Urinary bladder (tissue), 4 donors: ENCODE measurements at places on chromosomes 5 and 9. TPM values are rescaled to one million over a fixed set of nuclear protein-coding genes. Genes with fewer than 3 reads are reported as not detected.

DNA sequence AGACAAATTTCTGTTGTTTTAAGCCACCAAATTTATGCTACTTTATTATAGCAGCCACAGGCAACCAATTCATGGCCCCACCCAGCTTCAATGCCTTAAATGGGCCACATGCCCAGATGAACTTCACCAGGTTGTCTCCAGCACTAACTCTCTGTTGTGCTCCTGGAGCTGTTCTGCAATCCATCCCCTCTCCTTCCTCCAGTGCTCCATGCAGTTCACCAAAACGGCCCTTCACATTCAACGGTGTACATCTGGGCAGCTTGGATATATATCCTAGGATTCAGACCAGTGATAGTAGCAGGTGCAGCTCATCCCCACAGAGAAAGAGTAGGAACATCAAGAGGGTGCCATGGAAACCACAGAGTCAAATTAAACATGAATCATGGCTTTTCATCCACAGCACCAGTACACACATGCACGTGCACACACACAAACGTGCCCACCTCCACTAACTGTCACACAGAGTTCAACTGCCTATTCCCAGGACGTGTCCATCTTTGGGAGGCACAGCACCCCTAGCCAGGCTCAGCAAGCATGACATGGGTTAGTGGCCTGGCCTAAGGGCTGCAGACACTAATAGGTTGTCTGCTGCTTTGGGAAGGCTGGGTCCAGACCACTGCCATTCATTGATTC is 134.5 kb downstream of the MED10 start:
- no peak for DNase-seq

- DNase-seq = no peak
These were observed 36.1 kb downstream of the TMC1 start for GRCh38 chr9:72557549-72557948.

- no peak for DNase-seq
These were observed 90.7 kb downstream of the MEF2C start for GRCh38 chr5:88792144-88792840.

- no peak for DNase-seq
These were observed 97.4 kb downstream of the CDH9 start for GRCh38 chr5:26940994-26941393.

- no peak for DNase-seq
These were observed 50.5 kb downstream of the COMMD10 start for GRCh38 chr5:116135344-116135743.

The RELL2 gene
- 0.53 TPM for total RNA-seq

The IL5 gene
- total RNA-seq = not detected

DNA sequence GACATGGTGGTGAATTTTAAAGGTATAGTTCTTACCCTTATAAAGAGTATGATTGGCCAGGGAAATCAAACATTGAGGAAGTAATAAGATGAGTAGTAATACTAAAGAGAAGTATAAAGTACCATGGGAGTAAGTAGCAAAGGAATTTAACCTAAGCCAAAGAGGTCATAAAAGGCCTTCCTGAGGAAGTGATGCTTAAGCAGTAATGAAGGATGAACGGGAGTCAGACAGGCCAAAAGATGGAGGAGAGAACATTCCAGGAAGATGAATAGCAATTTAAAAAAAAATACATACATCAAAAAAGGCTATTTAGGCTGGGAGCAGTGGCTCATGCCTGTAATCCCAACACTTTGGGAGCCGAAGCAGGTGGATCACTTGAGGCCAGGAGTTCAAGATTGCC is 29.0 kb downstream of the KLHL3 start:
- DNase-seq = no peak

DNA sequence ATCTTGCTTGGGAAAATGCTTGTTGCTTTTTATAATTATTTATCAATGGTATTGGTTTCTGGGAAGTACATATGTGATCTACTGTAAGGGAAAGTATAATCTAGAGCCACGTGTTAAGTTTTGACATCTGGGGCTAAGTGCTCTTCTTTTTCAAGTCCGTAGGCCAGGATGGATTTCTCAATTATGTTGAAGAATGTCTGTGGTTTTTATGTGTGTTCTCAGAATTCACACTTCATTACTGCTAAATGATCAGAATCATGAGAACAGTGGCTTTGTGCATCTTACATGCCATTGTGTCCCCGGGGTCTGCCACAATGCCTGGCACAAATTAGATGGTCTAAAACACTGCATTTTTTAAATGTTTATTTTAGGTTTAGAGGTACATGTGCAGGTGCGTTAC is 14.5 kb upstream of the AUH start:
- DNase-seq = no peak

DNA sequence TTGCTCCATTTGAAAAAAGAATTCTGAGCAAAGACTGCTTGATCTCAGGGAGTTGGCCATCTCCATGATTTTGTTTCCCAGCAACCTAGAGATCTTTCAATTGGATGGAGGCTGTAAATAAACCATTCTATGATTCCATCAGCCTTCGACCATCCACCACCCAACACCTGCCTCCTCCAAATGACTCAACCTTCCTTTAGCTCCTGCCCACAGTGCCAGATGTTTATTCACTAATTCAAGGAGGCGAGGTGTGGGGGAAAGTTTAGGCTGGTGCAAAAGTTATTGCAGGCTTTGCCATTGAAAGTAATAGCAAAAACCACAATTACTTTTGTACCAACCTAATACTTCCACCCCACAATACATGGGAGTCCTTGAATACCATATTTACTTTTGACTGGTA is 327.5 kb downstream of the CAAP1 start:
- DNase-seq = no peak

DNA sequence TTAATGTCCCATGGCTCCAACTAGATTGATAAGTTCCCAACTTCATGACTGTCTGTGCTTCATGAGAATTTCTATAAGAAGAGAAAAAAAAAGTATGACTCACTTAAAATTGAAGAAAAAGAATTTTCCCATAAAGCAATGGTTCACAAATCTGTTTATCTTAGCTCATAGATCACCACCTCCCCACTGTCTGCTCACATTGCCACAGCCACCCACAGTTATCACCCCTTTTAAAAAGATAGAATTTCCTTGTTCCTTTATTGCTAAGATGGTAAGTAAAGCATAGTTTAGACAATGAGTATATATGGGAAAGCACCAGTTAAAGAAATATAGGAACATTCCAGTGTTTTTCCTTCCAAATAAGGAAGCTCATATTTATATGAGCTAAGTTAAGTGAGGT is 67.1 kb downstream of the ALDH7A1 start:
- no peak for DNase-seq

GRCh38 chr5:140677947-140678346 is 4.6 kb upstream of the DND1 start:
- DNase-seq = no peak

The SPATA31A5 gene
- not detected for total RNA-seq

GRCh38 chr5:165119175-165119574 is 1613.8 kb downstream of the MAT2B start:
- no peak for DNase-seq

DNA sequence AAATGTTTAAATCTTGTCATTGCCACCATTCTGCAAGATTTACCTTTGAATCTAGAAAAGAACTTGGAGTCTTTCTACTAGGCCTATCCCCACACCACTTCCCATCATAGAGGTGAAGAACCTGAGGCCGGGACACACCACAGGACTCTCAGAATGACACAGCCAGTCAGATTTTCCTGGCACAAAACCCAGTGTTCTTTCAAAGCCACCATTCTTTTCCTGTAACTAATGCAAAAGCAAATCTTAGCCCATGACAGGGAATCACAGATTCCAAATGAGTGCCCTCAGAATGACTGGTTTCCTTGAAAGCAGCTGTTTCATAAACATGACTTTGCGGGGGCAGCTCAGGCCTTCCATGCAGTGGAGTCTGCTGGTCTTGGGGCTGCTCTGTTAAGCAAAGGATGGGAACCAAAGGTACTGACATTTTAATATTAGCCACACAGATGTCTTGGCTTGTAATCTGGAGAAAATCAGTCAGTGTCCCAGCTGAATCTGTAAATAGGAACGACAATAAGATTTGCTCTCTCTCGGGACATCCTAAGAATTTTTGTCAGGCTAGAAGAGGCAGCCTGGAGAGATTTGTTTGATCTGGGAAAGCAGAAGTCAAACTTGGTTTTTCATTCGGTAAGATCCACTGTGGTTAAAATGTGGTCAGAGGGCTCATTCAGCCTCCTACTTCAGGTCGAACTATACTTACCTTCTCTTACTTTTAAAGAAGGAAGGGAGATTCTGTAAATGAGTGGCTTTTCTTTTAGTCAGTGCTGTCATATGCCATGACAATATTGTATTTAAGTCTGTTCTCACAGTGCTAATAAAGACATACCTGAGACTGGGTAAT is 115.1 kb downstream of the PALM2AKAP2 start:
- DNase-seq = no peak

The GAPT gene
- total RNA-seq = 3.0 TPM

DNA sequence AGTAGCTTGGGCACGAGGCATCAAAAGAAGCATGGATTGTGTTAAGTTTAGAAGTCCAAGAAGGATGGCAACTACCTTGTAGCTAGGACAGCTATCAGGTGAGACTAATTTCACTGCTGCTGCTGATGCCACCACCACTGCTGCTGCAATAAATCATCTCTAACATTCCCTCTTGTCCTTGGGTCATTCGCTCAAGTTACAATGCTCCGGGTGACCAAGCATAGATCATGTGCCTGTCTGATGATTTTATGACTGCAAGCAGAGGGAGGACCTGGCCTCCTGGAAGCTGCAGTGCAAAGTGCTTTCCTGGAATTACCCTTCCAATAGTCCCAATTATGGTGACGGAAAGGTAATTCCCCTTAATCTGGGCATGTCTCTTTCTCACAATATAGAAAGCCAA is 334.4 kb downstream of the PRELID2 start:
- no peak for DNase-seq

- no peak for DNase-seq
These were observed 222.3 kb downstream of the ARRDC3 start for GRCh38 chr5:91160714-91161285.

DNA sequence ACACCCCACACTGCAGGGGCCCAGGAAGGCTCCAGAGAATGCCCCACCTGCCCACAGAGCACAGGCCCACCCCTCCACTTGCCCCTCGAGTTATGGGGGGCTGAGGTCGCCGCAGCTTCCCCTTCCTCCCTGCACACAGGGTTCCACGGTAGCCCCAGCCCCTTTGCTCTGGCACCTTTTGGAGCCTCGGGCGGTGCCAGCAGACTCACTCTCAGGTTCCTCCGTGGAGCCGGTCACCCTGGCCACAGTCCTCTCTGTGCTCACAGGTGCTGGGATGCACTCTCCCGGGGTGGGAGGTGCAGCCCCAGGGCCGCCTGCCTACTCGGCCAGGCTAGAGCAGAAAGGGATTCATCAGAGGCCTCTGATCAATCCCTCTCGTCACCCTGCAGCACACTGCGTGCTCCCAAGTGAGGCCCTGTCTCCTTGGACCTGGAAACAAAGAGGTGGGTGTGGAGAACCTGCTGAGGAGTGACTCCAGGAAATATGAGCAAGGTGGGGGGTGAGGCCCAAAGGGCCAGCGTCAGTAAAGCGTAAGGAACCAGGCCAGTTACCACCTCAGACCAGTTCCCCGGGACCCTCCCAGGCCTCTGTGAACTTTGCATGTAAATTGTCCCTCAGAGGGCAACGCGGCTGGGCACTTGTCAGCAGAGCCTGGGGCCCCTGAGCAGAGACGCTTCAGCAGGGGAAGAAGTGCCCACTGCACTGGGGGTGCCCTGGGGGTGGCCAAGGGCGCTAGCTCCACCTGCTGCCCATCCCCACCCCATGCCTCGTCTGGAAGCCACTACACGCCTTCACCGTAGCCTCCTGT is 167.8 kb downstream of the OLFM1 start:
- DNase-seq = no peak

- DNase-seq = no peak
These were observed 259.4 kb downstream of the TLR4 start for GRCh38 chr9:117963493-117964090.

- DNase-seq = no peak
These were observed 22.1 kb downstream of the GFPT2 start for GRCh38 chr5:180330810-180331646.

DNA sequence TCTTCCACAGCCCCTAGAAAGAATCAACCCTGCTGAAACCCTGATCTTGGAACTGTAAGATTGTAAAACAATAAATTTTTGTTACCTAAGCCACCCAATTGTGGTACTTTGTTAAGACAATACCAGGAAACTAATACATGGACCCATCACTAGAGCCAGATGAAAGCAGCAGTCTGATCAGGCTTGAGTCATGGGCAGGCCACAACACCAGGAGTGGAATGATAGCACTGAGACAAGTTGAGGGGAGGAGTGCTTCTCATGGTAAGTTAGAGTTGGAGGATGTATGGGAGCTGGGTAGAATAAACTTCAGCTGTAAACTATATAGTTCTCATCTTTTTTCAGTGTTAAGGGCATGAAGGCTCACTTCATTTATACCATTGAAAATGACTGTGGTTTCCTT is 164.4 kb upstream of the OR13F1 start:
- no peak for DNase-seq

DNA sequence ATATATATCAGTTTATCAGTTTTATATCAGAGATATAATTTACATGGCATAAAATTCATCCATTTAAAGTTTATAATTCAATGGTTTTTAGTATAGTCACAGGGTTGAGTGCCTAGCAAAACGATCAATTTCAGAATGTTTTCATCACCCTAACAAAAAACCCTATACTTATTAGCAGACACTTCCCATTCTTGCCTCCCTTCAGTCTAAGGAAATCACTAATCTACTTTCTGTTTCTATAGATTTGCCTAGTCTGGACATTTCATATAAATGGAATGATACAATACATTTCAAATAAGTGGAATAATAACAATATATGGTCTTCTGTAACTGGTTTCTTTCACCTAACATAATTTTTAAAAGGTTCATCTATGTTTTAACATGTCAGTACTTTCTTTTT is 9.6 kb upstream of the LNPEP start:
- DNase-seq = no peak

The NOXA1 gene
- total RNA-seq = 0.90 TPM

The PCDH1 gene
- 21.1 TPM for total RNA-seq

DNA sequence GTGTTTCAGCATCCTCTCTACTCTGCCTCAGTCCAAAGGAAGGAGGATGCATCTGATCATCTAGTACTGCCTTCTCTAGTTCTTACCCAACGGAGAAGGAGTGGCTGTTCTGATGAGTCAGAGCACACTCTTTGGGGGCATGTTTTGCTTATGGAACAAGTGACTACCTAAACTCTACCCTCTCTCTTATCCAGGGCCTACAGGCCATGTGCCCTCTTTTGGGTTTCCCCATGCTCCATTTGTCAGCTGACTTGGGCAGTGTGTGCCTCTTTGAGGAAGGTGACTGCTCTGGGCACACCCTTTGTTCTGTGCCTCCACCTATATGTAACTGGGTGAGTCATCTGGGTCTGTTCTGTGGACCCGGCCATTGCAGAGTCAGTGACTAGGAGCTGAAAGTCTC is 89.6 kb upstream of the BNC2 start:
- no peak for DNase-seq

- DNase-seq = no peak
These were observed 150.0 kb downstream of the ARL15 start for GRCh38 chr5:54160329-54160728.

GRCh38 chr5:53473633-53474032 is 6.8 kb upstream of the FST start:
- no peak for DNase-seq

GRCh38 chr5:171578829-171579491 is 159.5 kb downstream of the FGF18 start:
- no peak for DNase-seq
